Psoas muscle (tissue), 8 donors: ENCODE measurements at places on chromosomes 2 and 18. TPM values are rescaled to one million over a fixed set of nuclear protein-coding genes. Genes with fewer than 3 reads are reported as not detected.

GULP1 gene
- 15.9 TPM for total RNA-seq

- DNase-seq = no peak
These were observed 234.3 kb downstream of the CDCA7 start for GRCh38 chr2:173588931-173589369.

DNA sequence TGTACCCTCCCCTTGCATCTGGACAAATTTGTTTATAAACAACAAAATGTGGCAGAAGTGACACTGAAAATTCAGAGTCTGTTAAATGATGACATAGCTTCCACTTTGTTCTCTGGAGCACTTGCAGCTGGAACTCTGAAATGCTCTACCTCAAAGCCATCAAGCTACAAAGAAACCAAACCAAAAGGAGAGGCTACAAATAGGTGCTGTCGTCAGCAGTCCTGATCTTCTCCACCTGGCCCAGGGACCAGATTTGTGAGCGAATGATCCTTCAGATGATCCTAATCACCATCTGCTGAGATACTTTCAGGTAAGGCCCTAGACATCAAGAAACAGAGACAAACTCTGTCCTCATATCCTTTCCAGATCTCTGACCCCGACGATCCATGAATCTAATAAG lies 27.9 kb upstream of the PAIP2B start:
- no peak for DNase-seq

CDH2 gene
- 0.59 TPM for total RNA-seq

RTKN gene
- 10.2 TPM for total RNA-seq

DNA sequence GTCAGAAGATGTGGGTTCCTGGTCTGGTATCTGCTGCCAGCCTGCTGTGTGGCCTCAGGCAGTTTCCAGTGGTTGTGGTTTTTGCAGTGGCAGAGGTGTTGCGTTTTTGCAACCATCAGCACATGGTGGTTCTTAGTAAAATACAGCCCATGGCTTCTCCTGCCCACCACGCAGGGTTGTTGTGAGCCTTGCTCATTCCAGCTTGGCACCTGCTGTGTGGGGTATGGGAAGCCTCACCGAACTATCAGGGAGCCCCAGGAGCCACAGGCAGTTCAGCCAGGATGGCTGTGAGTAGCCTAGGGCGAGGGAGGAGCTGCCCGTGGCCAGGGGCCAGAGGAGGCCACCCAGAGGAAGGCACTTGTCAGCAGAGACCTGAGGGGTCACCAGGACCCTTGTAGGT lies 9.8 kb downstream of the ARID5A start:
- DNase-seq = no peak

DNA sequence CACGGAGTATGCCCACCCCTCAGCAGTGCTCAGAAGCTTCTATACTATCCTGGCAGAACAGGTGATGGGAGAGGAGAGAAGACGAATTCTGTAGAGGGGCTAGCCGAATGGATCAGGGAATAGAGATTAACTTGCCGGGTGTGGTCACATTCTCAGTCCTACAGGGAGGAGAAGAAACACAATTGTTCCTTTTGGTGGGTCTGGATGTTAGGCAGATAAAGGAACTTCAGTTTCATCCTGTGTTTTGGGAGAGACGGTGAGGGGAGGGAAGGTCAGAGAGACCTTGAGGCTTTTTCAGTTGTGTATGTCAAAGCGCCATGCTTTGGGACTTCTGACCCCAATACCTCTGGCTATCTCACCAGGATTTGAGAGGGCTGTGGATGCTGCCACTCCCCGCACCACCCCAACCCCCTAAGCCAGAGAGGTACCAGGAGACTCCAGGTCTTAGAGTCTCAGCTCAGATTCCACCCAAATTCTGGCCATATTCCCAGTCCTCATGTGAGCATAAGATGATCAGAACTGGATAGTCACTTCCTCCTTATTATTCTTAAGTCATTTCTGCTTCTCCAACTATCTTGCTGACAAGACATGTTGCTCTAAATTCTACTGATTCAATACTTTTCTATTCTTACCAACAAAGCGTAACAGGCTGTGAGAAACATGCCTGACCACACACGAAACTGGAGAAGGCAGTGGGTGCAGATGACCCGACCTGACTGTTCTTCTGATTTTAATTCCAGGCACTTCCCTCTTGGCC lies 2.3 kb upstream of the TMEM37 start:
- no peak for DNase-seq

- DNase-seq = no peak
These were observed 30.3 kb upstream of the AFTPH start for GRCh38 chr2:64493788-64494187.

- DNase-seq = no peak
These were observed 27.6 kb downstream of the NCK2 start for GRCh38 chr2:105772362-105772761.

CFAP65 gene
- not detected for total RNA-seq

DNA sequence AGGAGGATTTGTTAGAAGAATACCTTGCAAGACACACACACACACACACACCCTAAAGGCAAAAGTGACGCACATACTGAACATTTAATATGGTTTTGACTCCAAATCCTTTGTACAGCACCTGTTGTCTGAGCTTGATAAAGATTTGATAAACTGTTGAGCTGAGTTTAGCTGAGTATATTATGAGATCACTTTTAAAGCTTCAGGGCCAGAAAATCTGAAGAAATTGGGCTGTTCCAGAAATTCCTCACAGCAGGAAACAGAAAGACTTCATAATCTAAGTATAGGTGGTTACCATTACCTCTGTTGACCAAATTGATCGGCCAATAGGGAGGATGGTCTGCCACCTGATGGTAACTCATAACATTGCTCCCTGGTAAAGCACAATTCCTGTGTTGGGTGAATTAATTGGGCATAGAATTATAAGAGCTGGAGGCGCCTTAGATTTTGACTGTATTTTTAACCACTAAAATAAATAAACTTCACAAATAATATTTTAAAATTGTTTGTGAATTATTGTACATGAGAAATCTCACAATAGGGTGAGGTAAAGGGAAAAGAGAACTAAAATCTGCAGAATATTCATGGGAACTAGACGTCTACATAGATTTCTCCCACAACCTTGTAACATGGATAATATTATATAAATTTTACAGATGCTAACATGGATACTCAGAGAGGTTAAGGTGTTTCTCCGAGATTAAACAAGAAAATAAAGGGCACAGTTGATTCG lies 21.8 kb upstream of the RPIA start:
- DNase-seq = no peak

DNA sequence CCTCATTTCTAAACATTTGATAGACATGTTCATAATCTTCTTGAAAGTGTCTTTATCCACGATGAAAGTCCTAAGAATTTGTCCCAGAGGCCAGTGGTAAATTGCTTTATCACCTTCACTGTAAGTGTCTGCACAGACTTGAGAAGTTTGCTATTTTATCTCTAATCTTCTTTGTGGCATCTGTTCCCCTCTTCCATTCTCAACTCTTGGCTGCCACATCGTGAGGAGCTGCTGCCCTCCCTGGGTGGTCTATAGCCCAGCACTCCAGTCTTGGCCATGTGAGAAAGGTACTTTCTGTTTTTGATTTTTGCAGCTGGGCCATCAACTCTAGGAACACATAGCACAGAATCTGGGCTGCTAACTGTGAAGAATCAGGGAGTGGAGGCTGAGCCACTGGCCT lies 45.5 kb downstream of the SLC14A2 start:
- DNase-seq = no peak
